ENCODE measurements at places on chromosomes 6 and 20. TPM values are rescaled to one million over a fixed set of nuclear protein-coding genes. Genes with fewer than 3 reads are reported as not detected.

The RFX6 gene
- not detected for total RNA-seq

The CST4 gene
- total RNA-seq = not detected

- DNase-seq = no peak
Measured at GRCh38 chr6:48775157-48775556, 664.2 kb upstream of the PTCHD4 start.

DNA sequence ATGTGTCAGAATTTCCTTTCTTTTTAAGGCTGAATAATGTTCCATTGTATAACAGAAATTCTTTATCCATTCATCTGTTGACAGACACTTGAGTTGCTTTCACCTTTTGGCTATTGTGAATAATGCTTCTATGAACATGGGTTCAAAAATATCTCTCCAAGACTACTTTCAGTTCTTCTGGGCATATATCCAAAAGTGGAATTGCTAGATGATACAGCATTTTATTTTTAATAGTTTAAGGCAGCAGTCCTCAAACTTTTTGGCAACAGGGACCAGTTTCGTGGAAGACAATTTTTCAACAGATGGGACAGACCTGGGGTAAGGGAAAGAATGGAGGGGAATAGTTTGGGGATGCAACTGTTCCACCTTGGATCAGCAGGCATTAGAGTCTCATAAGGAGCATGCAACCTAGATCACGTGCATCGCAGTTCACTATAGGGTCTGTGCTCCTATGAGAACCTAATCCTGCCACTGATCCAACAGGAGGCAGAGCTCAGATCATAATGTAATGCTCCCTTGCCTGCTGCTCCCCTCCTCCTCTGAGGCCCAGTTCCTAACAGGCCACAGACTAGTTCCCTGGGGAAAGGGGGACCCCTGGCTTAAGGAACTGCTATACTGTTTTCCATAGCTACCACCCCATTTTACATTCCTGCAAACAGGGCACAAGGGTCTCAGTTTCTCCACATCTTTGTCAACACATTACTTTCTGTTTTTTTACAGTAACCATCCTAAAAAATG is 239.9 kb upstream of the RNF217 start:
- DNase-seq = no peak

The HTR1E gene
- total RNA-seq = not detected

The RPP40 gene
- total RNA-seq = 12.9 TPM

- no peak for DNase-seq
Measured at GRCh38 chr20:50408526-50409364, 101.4 kb upstream of the PTPN1 start.

Data from foreskin keratinocyte (primary cell).